ENCODE measurements at places on chromosomes 6 and 20.

- no peak for DNase-seq
Observed at GRCh38 chr6:364609-365540, 26.7 kb upstream of the IRF4 start.

DNA sequence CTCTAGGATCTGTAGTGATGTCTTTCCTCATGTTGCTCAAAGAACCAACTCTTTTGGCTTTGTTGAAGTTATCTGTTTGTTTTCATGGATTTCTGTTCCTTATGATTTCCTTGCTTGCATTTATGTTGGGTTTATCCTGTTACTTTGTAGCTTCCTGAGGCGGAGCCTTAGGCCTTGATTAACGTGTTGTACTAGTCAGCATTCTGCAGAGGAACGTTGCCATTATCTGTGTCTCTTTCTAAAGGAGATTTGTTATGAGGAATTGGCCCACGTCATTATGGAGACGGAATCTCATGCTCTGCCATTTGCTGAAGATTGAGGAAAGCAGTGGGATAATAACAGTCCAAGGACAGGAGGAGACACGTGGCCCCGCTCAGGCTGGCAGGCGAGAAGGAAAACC is 29.9 kb downstream of the UCKL1 start:
- DNase-seq = no peak

GRCh38 chr6:35611240-35611639 is 77.5 kb downstream of the FKBP5 start:
- DNase-seq = no peak

- no peak for DNase-seq
Observed at GRCh38 chr6:7540595-7540994, 876 bp upstream of the DSP start.

- DNase-seq = no peak
Observed at GRCh38 chr20:18403269-18403668, 63.6 kb downstream of the DZANK1 start.

DNA sequence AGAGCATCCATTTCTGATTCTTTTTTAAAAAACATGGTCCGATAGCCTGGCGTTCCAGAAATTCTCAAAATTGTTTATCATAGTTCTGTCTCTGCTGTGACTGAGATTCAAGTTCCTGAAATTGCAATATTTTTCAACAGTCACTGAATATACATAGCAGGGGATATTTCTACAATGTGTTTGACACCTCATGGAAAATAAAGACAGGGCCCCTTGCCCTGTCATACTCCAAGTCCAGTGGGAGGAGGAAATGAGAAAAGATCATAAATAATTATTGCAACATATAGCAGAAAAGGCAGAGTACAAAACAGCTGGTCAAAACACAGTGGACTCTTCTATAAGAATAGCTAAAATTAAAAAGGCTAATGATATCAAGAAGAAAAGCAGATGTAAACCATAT is 234.8 kb upstream of the SPTLC3 start:
- no peak for DNase-seq

GRCh38 chr6:121951123-121951522 is 448.3 kb upstream of the HSF2 start:
- no peak for DNase-seq

DNA sequence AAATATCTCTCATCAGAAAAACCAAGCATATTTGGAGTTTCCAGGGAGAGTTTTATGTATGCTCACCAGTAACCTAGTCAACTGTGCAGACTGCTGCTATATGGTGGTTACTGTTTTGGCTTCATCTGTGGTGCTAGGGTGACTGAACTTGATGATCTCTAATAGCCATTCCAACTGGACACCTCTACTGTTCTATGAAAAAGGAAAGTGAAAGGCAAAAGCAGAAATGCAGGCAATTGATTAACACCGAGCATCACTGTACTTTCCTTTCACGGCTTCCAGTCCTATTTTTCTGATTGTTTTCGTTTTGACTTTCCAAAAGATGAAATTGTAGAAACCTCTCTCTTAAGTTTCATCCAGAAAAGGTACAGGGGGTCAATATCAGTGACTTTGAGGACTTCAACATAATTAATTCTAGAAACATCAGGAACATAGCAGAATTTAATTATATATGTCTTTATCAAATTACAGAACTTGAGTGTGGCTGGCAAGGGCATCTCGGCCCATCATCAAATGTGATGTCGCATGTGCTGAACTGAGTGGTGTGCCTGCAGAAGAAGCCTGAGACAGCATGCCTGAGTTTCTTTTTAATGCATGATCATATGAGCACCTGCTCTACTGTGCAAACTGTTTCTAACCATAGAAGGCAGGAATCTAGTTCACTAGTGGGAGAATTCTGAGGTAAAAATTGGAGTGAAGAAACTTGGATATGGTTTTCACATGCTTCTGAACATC is 464.3 kb upstream of the FLRT3 start:
- DNase-seq = no peak

DNA sequence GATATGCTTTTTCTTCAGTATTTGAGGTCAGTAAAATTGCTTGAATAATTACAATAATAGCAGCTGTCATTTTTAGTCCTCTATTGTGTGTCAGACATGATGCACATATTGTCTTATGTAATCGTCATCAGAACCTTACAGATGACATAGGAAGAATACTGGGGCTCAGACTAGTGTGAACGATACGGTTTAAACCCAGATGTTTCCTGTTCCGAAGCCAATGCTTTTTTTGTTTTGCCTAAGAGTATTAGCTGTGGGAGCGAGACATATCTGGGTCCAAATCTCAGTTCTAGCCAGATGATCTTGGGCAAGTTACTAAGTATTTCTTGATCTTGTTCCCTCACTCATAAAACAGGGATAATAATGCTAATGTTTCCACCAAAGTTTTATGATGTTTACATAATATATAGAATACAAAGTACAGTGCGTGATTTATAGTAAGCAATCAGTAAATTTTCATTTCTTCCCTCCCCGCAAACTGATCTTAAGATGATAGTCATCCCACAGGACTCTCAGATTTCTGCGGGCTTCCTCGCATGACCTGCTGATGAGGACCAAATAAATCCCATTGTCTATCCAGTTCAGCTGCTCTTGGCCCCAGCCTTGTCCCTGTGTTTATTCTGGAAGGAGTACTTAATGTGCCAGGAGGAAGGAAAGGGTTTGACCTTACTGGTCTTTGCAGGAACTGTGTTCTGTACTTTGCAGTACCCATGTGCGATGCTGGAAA is 98.2 kb downstream of the CAP2 start:
- no peak for DNase-seq

- no peak for DNase-seq
Observed at GRCh38 chr6:41343641-41344187, 8.3 kb downstream of the NCR2 start.

DNA sequence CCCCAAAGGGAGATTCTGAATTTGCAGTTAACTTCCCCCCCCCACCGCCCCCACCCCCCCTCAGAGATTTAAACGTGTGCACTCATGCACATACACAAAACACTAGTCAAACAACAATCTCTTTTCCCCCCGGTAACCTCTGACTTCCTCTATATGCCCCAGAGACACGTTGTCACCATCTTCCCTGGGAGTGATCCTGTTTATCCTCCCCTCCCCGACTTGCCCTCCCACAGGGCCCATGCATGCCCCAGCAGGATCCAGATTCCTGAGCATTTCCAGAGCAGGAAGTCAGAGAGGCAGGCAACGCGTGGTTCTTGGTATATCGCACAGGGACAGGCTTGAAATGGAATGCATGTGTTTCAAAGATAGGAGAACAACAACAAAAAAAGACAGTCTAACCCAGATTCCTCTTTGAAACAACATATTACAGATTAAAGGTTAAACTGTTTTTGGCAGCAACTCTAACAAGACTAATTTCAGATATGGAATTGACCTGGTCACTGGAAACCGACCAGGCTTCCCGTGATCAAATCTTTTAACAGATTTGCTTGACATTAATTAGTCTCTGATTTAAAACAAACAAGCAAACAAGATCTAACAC is 1.3 kb downstream of the BLCAP start:
- DNase-seq = no peak

DNA sequence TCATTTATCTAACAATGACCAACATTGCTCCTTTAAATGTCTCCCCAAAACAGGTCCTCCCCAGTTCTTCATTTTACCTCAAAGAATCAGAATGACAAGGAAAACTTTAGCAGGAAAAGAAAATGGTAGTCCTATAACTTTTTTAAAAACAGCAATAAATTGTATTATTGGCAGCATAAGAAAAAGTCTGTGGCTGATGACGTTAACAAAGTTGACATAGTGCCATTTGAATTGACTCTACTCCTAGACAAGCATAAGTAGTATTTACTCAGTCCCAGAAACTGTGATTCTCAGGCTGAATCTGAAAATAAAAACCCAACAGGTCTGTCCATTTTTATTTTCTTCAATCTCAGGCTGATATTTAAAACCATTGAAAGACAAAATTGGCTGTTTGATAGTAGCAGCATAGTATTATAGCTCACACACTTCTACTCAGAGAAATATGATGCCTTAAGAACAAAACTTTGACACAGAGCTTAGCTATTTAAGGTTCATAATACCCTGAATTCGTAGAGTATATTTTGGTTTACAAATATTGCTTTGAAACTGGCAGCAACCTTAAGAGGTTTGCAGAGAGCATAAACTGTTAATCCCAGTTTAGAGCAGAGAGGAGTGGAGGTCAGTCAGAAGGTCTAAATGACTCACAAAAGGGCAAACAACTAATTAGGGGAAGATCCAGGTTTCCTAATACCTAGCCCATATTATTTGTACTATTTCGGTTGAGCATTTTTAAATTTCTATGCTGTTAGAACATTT is 35.0 kb upstream of the TENT5A start:
- no peak for DNase-seq

- no peak for DNase-seq
Observed at GRCh38 chr6:72111611-72112010, 225.3 kb downstream of the RIMS1 start.

- DNase-seq = no peak
Observed at GRCh38 chr6:116002756-116003155, 57.9 kb downstream of the FRK start.

DNA sequence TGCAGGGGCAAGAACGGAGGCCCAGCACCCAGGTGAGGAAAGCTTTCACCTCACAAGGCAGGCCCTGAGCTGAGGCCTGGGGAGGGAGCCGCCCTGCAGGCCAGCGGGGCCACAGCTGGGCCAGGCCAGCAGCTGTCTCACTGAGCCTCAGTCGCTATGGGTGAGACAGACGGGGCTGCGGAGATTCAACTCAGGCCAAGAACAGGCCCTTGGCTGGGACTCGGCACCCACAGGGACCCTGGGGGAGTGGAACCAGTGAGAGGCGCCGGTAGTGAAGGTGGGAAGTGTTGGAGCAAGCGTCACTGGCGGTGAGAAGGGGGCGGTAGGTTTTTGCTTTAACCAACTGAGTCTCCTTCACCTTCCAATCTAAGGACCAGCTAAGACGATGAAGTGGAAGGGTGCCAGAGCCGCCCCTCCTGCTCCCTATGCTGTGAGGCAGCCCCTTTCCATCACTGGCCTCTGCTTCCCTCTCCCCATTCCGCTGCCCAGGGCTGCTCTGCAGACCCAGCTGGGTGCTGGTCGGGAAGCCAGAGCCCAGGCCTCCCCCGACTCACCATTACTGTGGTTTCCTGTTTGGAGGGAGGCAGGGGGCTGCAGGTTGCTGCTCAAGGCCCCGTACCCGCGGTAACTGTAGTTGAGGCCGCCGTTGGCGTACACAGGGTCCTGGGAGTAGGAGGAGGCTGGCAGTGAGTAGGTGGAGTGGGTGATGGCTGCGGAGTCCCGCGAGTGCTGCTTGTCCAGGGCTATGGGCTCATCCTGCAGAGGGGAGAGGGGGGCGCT is 93.7 kb downstream of the ASXL1 start:
- no peak for DNase-seq
